ENCODE measurements at places on chromosomes 11 and 22.

- no peak for DNase-seq
These were observed at the start of gene LAYN for GRCh38 chr11:111540114-111540936. TSS of gene LAYN (plus strand) at chr11:111540720. CDS start at chr11:111540844, 124 bp downstream.

DNA sequence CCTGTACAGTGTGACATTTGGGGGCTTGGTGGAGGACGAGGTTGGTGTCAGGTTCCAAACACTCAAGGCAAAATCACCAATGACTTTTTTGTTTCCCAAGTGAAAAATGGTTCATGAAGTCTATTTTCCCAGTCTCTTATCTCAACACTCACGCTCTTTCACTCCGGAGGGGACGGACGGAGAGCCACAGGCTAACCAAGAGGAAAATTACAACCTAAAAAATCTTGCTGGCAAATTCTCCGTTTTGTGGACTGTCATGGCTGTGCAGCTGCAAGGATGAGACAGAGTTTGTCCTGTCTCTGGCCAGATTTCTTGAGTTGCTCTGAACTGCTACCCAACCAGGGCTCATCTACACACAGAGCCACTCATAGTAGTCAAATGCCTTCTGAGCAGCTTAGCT lies 101.2 kb downstream of the ABTB2 start:
- no peak for DNase-seq

- no peak for DNase-seq
These were observed 31.3 kb downstream of the CTNND1 start for GRCh38 chr11:57792870-57793269.

DNA sequence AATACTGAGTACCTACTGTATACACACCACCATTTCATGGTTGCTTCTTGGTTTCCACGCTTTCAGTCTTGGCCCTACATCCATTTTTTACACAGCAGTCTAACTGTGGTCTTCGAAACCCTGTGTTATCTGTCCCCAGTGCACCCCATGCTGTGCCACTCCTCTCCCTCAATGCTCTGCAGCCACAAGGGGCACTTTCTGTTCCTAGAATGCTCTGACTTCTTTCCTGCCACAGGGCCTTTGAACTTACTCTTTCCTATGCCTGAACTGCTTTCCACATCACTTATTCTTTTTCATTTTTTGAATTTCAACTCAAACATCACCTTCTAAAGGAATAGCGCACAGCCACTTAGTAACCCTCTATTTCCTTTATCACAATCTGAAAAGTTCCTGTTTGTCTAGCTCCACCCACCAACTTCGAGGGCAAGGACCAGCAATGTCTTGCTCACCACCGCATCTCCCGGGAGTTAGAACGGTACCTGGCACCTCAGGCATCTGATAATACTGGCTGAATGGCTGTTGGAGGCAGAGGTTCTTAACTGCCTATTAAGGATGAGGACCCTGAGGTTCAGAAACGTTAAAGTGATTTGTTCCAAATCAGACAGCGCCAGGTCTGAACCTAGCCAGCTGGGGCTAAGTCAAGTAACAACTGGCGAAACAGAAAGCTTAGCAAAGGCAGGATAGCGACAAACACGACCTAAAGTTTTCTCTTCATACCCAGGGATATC lies 568 bp downstream of the ALG8 start:
- peak; percentile 29 for DNase-seq

GRCh38 chr11:17013548-17014320 lies 480 bp downstream of the PLEKHA7 start:
- DNase-seq, result no peak

GRCh38 chr11:122600290-122600689 lies 55.2 kb upstream of the UBASH3B start:
- no peak for DNase-seq

GRCh38 chr11:7673724-7674434 lies 579 bp upstream of the CYB5R2 start:
- no peak for DNase-seq

DNA sequence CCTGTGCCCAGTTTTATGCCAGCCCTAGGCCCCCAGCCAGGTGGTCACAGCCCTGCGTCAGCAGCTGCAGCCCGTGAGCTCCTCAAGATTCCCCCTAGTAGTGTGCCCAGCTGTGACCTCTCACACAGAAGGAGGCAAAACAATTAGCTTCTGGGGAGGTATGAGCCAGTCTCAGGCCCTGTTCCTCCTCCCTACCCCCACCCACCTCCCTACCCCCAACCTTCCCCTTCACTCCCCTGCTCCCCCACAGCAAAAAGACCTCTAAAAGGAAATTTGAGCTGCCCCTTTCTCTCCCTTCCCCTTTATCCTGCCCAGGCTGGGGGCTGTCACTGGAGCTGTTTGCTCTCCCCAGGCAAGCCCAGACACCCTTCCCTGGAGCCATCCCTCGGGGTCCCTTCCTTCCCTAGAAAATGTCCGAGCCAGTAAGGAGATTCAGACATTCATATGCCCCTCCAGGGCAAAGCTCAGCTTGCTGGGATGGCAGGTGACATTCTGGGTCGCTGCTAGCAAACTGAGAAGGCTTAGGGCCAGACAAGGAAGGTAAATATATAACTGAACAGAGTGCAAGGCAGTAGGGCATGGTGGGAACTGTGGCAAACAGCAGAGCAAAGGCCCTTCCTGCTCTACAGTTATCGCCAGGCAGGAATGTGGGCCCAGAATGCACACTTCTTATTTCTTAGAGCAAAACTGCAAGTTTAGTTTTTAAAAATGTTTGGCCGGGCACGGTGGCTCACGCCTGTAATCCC lies 300.2 kb downstream of the MN1 start:
- DNase-seq, result no peak

- DNase-seq, result no peak
These were observed 60.8 kb downstream of the KREMEN1 start for GRCh38 chr22:29133603-29134133.

- no peak for DNase-seq
These were observed 3.8 kb downstream of the ACY3 start for GRCh38 chr11:67646535-67647336.

GRCh38 chr11:19989191-19989590 lies 171.1 kb downstream of the DBX1 start:
- DNase-seq, result no peak

GRCh38 chr11:47087801-47088200 lies 88.9 kb downstream of the ARFGAP2 start:
- no peak for DNase-seq

All from stimulated activated CD4-positive, alpha-beta T cell treated with anti-CD3 and anti-CD28 coated beads, Interleukin-12 subunit alpha, Interleukin-12 subunit beta, amount 100 ng/mL, for 48 hours (primary cell).